Bronchial epithelial cell (primary cell): ENCODE measurements at places on chromosomes 2 and 18. TPM values are rescaled to one million over a fixed set of nuclear protein-coding genes. Genes with fewer than 3 reads are reported as not detected.
A peak's percentile ranks its signal among the peaks of the same experiment; 100 is the strongest.

Gene MERTK
- total RNA-seq = 3.9 and 5.8 TPM in 2 replicates

DNA sequence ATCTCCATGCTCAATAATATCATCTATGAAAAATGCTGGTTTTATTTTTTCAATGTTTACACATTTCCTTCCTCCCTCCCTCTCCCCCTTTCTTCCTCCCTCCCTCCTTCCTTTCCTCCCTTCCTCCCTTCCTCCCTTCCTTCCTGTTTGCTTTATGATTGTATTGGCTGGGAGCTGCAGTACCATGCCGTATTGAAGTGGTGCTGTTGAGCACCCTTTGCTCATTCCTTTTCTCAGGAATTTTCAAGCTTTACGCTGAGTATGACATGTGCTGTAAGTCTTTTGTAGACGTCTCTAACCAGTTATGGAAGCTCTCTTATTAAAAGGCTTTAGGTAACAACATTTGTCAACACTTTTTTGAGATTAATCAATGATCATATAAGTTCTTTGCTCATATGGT is 100.4 kb downstream of the SNTG2 start:
- DNase-seq = peak; percentile 7

Gene VWC2L
- total RNA-seq = under 0.01 TPM in 1 of 2 replicates, not detected in the other

Gene CYP26B1
- under 0.01 and 0.53 TPM in 2 replicates for total RNA-seq

Gene FOSL2
- 77.1 and 106 TPM in 2 replicates for total RNA-seq

Gene GULP1
- 30.0 and 39.2 TPM in 2 replicates for total RNA-seq

Gene RAMP1
- total RNA-seq = 2.1 and 2.3 TPM in 2 replicates

DNA sequence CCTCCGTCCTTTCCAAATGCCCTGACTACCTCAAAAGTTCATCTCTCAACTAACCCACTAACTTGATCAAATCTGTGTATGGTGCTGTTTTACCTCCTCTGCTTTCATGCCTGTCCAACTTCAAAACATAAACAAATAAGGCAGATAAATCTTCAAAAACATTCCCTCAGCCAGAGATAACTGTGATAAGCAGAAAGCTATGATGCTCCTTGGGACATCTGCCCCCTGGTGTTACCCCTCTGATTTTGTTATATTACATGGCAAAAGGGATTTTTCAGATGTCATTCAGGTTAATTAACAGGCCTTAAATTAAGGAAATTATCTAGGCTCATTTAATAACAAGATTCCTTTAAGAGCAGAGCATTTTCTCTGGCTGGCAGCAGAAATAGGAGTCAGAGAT is 810.8 kb upstream of the CHAC2 start:
- DNase-seq = no peak
